EL (cell line): ENCODE measurements at places on chromosomes 2 and 18.

DNA sequence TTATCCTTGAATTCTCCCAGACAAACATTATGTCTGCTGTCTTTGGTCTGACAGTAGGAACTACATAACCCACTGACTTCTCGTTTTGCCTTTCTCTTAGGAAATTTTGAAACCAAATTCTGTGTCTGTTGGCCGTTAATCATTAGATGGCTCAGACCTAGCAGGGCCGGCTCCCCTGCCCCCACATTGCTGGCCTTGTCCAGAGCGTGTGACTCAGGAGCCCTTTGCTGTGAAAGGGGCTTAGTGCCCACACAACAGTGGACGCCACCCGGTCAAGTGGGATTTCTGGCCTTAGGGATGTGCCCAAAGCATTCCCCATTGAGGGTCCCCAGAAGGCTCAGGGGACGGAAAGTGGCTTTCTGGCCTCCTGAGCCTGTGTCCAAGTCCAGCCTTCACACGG is 137.5 kb downstream of the CTIF start:
- no peak for DNase-seq

GRCh38 chr18:68426731-68427315 is 288.1 kb downstream of the TMX3 start:
- peak; percentile 35 for DNase-seq

DNA sequence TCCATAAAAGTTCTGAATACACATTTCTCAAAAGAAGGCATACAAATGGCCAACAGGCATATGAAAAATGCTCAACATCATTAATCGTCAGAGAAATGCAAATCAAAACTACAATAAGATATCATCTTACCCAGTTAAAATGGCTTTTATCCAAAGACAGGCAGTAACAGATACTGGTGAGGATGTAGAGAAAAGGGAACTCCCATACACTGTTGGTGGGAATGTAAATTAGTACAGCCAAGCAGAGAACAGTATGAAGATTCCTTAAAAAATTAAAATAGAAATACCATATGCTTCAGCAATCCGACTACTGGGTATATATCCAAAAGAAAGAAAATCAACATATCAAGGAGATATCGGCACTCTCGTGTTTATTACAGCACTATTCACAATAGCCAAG is 1312.5 kb downstream of the DSC3 start:
- no peak for DNase-seq

GRCh38 chr2:125259451-125259850 is 1234.4 kb downstream of the CNTNAP5 start:
- no peak for DNase-seq

- no peak for DNase-seq
Measured at GRCh38 chr2:138500592-138501424, 762 bp upstream of the SPOPL start.

GRCh38 chr18:41227993-41228392 is 727.0 kb upstream of the PIK3C3 start:
- DNase-seq, result no peak

DNA sequence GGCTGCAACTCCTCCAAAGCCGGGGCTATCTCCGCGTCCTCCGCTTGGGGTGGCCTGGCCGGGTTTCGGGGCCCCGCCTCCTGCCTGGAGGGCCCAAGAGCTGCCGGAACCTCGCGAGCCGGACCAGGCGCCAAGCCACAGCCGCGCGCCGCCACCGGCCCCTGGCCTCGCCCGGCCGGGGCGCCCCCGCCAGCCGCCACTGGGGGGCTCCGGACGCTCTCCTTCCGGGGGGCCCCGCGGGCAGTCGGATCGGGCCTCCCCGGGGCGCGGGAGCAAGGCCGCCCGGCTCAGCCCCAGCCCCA is 17.4 kb upstream of the HAAO start:
- DNase-seq, result peak; percentile 88

DNA sequence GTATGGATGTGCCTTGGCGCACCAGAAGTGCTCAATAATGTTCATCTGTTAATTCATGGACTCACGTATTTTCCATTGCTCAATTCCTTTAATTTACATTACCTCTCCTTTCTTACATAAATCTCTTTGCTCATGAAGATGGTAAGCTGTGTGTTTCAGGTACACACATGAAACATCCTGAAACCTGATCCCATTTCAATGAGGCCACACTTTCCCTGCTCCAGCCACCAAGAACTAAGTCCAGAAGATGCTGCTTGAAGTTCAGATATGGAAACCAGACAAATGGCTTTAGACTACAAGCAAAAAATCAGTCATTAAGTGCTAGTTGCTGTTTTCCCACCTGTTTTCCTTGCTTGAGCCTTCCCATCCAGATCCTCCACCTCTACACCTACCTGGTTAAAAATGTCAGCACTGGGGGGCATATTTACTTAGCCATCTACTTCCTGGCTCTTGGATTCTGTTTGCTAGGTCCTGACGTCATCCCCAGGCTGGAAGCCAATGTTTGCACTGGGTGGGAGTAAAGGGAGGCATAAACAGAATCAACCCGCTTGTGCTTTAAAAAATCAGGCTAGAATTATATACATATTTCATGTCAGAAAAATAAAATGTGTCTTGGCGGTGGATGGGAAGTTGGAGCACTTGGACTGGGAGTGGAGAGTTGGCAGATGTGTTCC is 309.7 kb downstream of the OSR1 start:
- DNase-seq, result no peak

DNA sequence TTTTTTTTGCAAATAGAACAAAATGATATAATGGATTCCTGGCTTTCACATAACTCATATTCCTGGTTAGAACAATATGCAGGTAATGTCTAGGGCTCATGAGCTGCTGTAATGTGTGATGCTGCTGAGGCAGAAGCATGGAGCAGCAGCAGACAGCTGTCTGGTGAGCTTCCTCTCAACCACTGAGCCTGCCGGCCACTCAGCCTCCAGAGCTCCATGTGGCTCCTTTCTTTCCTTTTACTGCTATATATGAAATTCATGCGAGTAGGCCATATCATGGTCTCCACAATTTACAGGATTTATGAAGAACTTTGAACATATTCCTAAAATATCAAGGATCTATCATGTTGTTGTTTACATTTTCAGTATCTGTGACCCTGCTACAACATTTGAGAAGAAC is 120.9 kb downstream of the MEP1B start:
- DNase-seq, result no peak

DNA sequence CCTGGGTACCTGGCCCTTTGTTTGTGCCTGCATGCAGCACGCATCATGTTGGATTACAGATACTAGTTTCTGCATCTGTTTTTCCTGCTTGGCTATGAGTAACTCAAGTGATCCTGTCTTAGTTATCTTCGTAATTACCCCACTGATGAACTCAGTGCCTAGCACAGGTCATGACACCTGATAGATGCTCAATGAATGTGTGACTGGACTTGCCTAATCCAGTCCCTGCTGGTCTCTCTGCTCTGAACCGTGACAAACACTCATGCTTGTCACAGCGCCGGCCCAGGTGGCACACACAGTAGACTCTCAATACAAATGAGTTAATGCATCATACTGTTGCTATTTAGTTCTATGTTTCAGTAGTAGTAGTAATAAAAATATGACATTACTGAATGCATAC is 31.2 kb upstream of the NTSR2 start:
- no peak for DNase-seq

- peak; percentile 91 for DNase-seq
Measured at GRCh38 chr2:226118471-226119429, 680.9 kb downstream of the IRS1 start.

DNA sequence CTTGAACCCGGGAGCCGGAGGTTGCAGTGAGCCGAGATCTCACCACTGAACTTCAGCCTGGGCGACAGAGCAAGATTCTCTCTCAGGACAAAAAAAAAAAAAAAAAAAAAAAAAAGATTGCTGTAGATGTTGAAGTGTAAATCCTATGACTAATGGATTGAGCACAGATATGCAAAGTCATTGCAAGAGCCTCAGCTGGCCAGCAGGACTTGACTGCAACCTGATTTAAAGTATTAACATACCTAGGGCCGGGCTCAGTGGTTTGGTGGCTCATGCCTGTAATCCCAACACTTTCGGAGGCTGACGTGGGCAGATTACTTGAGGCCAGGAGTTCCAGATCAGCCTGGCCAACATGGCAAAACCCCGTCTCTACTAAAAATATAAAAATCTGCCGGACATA is 103.4 kb upstream of the MSH2 start:
- peak; percentile 52 for DNase-seq

DNA sequence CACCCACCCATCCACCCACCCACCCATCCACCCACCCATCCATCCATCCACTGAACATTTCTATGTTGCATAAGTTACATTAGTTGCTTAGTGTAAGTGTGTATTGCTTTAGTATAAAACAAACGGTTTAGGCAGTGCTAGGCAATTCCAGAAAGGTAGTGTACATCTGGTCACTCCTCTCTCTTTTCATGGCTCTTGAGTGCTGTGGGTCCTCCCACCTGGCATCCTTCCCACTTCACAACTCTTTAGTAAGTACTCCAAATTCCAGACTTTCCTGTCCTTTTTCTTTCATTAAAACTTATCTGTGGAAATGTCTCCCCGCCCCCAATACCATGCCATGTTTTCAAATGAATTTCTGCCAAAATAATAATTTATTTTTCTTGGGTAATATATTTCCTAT is 122.5 kb downstream of the PLEKHM3 start:
- DNase-seq, result no peak

GRCh38 chr2:111671426-111672150 is 212.4 kb downstream of the ANAPC1 start:
- no peak for DNase-seq

GRCh38 chr18:26417190-26417589 is 131.2 kb downstream of the KCTD1 start:
- no peak for DNase-seq

DNA sequence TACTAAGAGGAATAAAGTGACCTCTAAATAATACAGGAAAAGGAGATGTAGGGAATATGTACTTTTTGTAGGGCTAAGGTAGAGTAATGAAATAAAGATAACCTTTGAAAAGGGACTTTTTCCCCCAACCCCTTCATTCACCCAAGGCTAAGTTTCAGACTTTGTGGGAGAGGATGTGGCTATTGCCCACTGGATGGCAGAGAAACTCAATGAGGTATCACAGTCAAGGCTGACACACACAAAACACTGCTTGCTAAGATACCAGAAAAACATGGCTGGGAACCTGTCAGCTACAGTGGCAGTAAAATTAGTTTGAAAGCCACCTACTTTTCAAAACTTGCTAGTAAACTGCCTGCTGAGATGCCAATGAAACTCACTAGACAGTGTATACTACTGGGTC is 158.8 kb upstream of the WDSUB1 start:
- DNase-seq, result no peak

DNA sequence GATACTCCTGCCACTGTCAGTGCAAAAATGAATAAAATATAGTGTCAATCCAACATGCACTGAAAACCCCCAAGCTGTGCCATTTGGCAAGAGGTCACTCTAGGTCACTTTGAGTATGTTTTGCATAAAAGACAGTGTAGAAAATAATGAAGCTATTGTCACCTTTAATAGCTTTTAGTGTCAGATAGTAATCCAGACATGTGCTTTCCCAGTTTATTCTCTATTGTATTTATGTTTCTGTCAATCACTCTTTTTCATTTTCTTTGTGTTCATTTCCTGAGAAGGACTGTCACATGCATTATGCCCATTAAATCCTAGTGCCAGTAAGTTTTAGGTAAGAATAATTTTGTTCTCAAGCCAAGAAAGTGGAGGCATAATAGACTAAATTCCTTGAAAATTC is 1073.9 kb upstream of the CDH2 start:
- DNase-seq, result no peak

GRCh38 chr2:39492716-39493115 is 55.6 kb upstream of the MAP4K3 start:
- DNase-seq, result no peak

DNA sequence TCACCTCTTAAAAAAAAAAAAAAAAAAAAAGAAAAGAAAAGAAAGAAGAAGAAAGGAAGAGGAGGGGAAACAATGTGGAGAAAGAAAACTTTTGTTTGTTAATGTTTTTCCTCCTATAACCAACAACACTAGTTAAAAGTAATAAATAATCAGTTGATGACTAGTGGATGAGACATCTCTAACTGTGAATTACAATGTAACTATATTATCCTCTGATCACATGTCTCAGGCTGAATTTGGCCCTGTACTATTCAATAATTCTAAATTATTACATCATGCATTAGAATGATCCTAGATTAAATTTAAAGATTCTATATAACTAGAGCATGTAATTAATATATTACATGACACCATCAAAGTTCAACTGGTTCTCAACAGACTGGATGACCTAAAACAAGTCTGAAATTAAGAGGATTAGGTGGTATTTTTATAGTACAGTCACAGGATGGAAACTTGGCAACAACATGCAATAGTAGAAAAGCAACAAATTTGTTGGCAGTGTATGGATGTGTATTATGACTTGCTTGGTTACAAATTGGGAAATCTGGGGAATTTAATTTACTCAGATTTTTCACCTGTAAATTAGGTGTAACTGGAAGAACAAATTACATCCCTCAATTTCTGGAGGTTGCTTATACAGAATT is 269.3 kb upstream of the SETBP1 start:
- no peak for DNase-seq

DNA sequence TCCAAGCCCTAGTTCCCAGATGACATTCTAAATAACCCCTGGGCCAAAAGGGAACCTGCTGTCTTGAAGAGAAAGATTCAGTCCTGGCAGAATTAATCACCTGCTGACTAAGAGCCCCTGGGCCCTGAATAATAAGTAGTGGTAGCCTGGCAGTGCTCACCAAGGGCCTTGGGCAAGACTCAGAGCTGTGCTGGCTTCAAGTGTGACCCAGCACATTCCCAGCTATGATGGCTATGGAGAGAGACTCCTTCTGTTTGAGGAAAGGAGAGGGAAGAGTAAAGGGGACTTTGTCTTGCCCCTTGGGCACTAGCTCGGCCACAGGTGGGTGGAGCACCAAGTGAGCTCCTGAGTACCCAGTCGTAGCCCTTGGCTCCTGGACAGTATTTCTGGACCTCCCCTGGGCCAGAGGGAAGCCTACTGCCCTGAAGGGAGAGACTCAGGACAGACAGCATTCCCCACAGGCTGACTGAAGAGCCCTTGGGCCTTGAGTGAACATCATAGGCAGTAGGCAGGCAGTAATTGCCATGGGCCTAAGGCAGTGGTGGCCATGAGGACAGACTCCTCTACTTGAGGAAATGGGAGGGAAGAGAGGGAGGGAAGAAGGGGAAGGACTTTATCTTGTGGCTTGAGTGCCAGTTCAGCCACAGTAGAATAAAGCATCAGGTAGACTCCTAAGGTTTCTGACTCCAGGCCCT is 40.0 kb upstream of the INPP4A start:
- no peak for DNase-seq

GRCh38 chr2:43898134-43898837 is 59.5 kb downstream of the ABCG8 start:
- DNase-seq, result no peak

DNA sequence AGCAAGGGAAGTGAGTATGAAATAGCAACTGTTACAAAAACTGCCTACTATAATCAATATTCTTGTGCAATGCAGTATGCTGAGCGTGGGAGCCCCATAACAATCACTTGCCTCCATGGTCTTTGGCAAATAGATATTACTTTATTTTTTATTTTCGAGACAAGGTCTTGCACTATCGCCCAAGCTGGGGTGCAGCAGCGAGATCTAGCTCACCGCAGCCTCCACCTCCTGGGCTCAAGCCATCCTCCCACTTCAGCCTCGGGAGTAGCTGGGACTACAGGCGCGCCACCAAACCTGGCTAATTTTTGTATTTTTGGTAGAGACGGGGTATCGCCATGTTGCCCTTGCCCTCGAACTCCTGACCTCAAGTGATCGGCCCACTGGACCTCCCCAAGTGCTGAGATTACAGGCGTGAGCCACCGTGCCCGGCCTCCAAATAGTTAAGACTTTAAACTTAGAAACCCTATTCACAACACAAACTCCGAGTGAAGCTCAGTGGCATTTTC is 1.2 kb upstream of the CCNT2 start:
- DNase-seq, result peak; percentile 7

GRCh38 chr2:182540252-182540651 is 113.4 kb upstream of the PDE1A start:
- no peak for DNase-seq

- no peak for DNase-seq
Measured at GRCh38 chr18:75309564-75309963, 99.0 kb downstream of the TSHZ1 start.
